ENCODE measurements at places on chromosomes 2 and 18.

DNA sequence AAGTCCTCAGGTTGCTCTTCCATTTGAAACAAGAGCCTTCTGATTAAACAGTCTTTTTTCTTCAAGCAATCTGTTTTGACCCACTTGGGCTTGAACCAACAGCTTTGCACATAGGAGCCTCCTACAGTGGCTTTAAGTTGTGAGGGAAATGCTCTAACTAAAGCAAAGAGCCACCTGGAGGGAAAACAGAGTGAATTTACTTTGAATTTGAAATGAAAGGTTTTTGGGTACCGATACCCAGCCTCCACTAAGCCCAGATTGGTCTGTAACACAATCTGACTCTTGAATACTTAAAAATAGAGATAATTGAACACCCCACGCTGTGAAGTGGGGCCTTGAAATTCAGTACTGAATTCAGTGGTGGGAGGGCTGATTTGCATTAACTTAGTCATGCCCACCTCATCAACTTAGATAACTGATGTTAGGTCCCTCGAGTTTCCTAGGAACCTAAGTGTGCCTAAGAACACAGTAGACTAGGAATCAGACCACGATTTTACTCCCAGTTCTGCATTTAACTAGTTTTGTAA, 56.3 kb upstream of the ACVR1C start:
- DNase-seq: no peak

- no peak for DNase-seq
Measured at GRCh38 chr2:71936076-71937030, 211.3 kb downstream of the CYP26B1 start.

GRCh38 chr2:15359716-15360531, 201.2 kb downstream of the NBAS start:
- DNase-seq: no peak

DNA sequence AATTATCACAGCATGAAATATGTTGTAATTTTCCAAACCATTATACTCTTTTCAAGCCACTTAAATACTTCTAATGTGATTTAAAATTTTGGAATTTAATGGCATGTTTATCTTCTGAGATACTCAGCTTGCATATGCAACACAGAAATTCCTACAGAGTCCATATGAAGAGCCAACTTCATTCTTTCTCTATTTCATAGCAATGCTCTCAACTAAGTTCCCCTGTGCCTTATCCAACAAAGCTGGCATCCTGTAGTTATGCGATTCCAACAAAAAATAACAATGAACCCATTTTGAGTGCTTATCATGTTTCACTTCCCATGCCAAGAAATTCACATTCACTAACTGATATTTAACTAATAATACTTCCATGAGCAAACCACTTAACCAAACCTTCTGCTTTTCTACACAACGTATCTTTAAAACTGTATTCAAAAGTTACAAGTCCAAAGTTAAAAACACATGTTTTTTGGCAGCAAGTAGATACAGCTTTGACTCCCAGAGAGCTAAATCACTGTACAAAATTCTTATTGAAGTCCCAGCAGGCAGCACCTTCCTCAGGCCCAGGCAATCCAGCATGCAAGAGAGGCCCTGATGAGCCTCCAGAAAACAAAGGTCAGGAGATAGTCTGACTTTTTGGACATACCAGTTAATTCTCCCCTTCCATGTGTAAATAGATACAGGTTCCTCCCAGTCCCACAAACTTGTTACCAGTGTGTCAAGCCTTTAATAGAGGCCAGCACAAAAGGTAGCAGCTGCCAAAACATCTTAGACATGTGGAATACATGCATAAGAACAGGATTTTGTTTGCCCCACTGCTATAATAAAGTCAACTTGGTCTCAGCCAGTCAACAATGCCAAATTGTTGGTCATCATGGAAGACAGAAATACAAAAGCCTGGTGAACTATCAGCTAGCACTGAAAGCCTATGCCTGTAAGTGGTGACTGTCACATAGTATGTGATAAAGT, 113.1 kb upstream of the WDR75 start:
- DNase-seq: no peak

DNA sequence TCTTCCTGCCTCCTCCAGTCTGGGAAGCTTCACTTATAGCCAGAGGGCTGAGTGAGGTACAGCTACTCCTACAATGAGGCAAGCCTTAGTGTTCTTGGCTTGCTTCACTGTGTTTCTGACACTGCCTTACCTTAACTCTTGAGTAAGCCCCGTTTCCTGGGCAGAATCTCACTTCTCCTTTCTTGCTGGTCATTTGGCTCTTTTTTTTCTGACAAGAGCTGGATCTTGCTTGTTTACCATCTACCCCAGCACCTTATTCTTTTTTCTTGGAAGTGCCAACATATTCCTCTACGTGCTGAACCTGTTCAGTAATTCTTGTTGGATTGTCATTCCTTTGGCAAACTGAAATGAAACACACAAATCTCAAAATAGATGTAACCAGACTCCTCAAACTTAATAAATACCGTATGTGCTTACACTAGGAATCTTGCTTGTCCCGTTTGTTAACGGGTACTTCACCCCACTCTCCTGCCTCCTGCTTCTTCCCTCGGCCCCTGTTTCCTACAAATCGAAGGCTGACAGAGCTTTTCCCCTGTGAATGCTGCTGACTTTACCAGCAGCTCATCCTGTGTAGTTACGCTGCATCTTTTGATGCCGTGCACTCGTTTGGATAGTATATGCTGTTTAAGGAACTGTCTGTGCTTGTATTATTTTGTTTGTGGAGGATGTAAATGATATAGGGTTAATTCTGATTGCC, 132.2 kb downstream of the FMNL2 start:
- no peak for DNase-seq

DNA sequence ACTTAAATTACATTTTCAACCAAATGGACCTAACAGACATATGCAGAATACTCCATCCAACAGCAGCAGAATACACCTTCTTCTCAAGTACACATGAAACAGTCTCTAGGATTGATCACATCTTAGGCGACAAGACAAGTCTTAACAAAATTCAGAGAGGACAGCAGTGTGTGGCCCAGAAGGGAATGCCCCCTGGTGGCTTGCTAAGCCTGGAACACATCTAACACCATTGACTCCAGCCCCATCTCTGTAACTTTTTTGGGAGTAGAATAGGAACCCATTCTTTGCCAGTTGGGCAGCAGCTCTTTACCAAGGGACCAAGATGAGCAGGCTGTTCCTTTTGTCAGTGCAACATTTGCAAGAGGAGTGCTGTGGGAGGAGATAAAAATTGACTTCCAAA, 249.9 kb downstream of the PLCL1 start:
- peak; percentile 37 for DNase-seq

- DNase-seq: no peak
Measured at GRCh38 chr18:39604836-39605235, 2039.2 kb upstream of the CELF4 start.

DNA sequence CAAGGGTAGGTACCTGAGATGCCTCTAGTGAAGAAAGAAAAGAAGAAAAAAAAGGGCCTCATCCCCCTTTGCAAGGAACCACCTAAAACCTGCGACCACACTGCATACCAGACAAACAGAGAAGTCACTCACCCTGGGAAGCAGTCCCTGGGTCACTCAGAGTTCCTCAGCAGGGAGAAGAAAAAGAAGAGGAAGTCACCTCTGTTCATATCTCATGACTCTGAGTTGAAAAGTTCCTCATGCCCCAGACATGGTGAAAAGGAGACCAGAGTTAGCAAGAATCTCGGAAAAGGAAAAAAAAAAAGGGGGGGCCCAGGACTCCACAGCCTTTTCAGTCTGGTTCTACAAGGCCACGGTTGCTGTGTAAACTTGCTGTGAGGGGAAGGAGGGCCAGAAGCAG, 478.4 kb upstream of the NRXN1 start:
- DNase-seq: no peak

DNA sequence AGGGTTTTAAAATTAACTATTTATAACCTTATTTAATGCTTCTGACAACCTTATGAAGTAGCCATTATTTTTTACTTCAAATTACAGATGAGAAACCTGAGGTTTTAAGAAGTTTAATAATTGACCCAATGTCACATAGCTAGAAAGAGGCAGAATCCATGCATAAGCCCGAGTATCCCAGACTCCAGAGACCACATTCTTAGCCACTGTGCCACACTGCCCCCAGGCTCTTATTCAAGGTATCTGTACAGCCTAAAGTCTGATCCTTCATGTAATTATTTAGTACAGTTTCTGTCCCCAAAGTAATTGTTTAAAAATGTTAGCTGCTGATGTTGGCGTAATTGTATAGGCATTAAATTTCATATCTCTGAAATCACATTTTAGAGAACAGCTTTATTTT, 124.7 kb upstream of the LRRTM1 start:
- DNase-seq: no peak

GRCh38 chr2:44912660-44913059, 28.8 kb upstream of the SIX3 start:
- DNase-seq: no peak

GRCh38 chr2:7969756-7970515, 711.9 kb upstream of the ID2 start:
- DNase-seq: no peak

- no peak for DNase-seq
Measured at GRCh38 chr2:53275743-53276142, 491.9 kb upstream of the CHAC2 start.

- no peak for DNase-seq
Measured at GRCh38 chr2:226198956-226199355, 600.7 kb downstream of the IRS1 start.

- no peak for DNase-seq
Measured at GRCh38 chr2:6211236-6211635, 519.1 kb downstream of the SOX11 start.

DNA sequence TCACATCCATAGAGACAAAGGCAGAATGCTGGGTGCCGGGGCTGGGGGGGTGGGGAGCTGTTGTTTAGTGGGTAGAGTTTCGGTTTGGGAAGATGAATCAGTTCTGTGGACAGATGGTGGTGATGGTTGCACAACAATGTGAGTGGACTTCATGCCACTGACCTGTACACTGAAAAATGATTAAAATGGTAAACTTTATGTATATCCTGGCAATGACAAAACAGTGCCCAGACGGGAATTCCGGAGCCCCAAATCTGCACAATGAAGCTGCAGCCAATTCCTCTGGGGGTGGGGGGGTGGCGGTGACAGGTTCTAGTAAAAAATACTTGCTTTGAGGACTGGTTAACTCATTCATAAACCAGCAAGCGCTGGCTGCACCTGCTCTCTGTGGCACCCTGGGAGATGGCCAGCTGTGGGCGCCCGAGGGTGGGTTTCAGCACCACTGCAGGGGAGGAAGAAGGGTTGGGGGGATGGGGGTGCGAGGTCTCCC, 81.8 kb upstream of the HPCAL1 start:
- DNase-seq: no peak

DNA sequence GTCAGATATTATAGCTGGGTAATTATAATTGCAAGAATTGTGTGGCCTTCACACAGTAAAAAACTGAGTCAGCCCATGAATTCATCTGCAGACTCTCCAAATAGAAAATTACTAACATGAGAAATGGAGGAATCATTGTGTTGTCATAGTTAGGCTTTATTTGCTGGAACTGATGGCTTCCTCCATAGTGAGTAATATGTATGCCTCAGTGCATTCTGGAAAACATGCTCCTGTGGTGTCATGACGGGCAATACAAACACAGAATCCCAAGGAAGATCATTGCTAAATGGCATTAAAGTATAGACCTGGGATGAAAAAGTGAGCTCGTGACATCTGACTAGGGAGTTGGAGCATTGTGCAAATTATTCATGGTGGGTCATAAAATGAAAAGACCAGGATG, 23.6 kb upstream of the NMS start:
- DNase-seq: no peak

- DNase-seq: no peak
Measured at GRCh38 chr2:18062892-18063291, 184.4 kb downstream of the KCNS3 start.

DNA sequence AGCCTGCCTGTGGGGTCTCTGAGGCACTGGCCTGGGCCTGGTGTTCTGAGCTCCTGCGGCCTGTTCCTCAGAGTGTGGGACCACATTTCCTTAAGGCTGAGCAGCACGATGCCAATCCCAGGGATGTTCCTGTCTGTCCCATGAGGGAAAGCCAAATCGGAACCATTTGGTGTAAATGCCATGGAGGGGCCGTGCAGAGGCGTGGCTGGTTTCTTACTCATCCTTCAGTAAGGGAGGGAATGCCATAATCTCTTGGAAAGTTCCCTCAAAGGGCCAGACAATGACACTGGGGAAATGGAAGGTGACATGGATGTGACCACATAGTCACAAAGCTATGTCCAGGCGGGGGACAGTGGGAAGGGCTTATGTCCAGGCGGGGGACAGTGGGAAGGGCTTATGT, 14.4 kb upstream of the PTMA start:
- DNase-seq: no peak

DNA sequence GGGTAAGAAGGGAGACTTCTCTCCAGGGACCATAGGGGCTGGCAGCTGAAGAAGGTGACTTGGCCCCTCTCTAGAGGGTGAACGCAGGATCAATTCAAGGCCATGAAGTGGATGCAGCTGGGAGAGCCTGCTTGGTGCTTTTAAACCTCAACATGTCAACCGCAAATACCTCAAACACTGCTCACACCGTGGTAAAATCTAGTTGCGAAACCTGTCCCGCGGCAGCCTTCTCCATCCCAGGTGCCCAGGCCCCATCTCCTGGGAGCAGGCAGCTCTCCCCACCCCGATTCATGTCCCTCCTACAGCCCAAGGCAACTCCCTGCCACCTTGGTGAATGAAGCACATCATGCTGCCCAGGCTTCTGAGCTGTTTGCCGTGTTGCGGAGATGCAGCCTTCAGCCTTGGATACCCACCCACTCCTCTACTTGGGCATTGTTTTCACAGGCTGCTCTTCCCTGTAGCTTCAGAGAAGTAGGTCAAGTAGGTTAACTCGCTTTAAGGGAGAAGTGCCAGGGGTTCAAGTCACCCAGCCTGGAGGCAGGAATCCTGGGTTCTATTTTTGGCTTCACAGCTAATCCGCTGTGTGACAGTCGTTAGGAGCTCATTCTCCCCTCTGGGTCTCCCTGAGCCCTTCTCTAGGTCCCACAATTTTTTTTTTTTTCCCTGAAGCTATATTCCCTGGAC, 6.2 kb upstream of the EFR3B start:
- no peak for DNase-seq

DNA sequence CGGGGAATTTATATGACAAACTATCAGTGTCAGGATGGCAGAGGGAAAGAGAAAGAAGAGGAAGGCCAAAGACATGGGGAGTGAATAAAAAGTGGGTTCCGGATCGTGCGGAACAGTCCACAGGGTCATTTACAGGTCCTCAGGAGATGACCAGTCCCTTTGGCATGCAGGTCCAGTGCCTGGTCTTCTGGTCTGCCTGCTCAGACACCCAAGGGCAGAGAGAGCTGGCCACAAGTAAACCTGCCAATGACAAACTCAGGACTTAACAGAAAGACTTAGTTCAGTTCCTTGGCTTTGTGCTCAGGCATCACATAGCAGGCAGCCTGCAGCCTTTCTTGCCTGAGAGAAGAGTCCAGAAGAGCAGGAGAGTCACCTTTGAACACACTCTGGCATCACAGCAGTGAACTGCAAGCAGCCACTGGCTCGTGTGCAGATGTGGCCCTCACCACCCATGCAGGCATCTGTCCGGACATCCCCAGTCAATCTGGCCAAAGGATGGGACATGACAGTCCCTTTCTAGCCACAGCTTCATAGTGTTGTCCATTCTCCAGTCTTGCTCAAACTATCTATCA, 14.0 kb downstream of the TMEM127 start:
- no peak for DNase-seq

Data from CD4-positive, alpha-beta T cell treated with Interleukin-2 at 100 ng/mL for 4 hours (primary cell).